Activated T-helper 1 cell treated with anti-CD3 and anti-CD28 coated beads, Interleukin-12 subunit alpha, Interleukin-12 subunit beta, Interleukin-2, Interleukin-4 antibody, amounts not matched to agents 30 ng/mL and 10 ng/mL and 1 ng/mL, durations not matched to agents 14 hours and 24 hours and 36 hours (primary cell): ENCODE measurements at places on chromosomes 12 and 14. TPM values are rescaled to one million over a fixed set of nuclear protein-coding genes. Genes with fewer than 3 reads are reported as not detected.

GRCh38 chr12:48991247-48992050 is 7.7 kb downstream of the DDN start:
- no peak for DNase-seq
- peaks cover 23% of the 10 kb centered on the region for H3K4me1 ChIP-seq
- no peak overlapping the region for H3K27ac ChIP-seq

GRCh38 chr14:37179896-37180502 is 7.6 kb upstream of the SLC25A21 start:
- H3K27me3 ChIP-seq, result no peaks in the 10 kb centered on the region
- no peaks in the 10 kb centered on the region for H3K36me3 ChIP-seq
- H3K4me3 ChIP-seq, result no peak overlapping the region
- no peaks in the 10 kb centered on the region for H3K4me1 ChIP-seq

DNA sequence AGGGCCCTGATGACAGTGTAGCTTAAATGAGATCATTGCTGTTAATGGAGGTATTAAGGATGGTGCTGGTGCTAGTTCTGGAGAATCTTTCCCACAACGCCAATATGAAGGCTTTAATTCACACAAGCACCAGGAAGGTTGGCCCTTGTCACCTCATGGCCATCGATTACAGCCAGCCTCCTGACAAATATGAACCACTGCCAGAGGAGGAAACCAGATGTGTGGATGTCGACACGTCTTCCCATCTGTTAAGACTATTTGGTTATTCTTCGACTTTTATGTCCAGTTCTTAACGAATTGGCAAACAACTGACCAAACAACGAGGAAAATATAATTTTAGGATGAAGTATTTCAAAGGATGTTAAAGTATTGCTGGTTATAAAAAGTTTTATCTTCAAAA is 79.5 kb downstream of the PIK3C2G start:
- no peaks in the 10 kb centered on the region for H3K4me1 ChIP-seq
- no peaks in the 10 kb centered on the region for H3K36me3 ChIP-seq

- peaks cover 23% of the 10 kb centered on the region for H3K4me1 ChIP-seq
- no peak overlapping the region for H3K27ac ChIP-seq
- DNase-seq, result no peak
- no peaks in the 10 kb centered on the region for H3K27me3 ChIP-seq
- peaks cover 4% of the 10 kb centered on the region for H3K36me3 ChIP-seq
Measured at GRCh38 chr12:116202433-116202832, 75.1 kb downstream of the MED13L start.

Gene CIDEB
- total RNA-seq, result 18.1 and 18.7 TPM in 2 replicates

Gene PRIM1
- 67.5 and 67.8 TPM in 2 replicates for total RNA-seq

Gene KLRB1
- total RNA-seq, result 0.15 TPM in 1 of 2 replicates, not detected in the other
